Upper lobe of left lung (tissue), 6 donors: ENCODE measurements at places on chromosomes 12 and 14.

DNA sequence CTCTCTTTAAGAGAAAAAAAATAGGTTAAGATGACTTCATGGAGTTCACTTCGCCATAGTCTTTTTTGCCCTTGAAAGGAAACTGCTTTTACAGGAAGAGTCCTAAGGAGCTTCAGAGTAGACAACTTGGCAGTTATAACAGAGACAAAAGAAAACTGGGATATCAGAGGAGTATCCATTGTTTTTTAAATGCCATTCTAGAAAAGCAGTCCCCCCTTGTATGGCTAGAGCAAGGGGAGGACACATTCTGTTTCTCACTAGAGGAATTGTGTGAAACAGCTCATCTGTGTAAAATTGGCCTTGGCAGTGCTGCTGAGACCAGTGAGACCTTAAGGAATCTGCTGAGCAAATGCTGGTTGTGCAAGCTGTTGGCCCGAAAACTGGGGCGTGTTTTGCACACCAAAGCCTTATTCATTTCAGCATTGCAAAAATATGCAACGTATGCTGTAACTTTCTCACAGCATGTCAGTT is 128.0 kb downstream of the GPR135 start:
- no peak for DNase-seq

DNA sequence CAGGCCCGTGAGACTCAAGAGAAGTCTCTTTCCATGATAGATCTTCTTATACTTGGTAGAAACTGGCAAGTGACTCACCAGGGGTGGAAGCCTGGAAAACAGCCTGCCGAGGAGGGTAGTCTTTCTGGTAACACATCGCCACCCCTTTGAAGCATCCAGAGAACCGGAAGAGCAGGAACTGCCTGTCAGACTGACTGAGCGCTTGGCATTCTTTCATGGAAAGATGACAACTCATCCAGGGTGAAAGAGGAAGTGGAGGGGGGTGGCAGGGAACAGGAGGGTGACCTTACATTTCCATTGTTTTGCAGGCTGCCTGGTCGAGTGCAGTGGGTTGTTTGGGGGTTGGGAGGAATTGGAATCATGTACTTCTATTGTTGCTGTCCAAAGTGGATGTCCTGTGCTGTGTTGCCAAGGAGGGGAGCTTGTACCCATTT is 34.5 kb downstream of the PRKCH start:
- DNase-seq = no peak

DNA sequence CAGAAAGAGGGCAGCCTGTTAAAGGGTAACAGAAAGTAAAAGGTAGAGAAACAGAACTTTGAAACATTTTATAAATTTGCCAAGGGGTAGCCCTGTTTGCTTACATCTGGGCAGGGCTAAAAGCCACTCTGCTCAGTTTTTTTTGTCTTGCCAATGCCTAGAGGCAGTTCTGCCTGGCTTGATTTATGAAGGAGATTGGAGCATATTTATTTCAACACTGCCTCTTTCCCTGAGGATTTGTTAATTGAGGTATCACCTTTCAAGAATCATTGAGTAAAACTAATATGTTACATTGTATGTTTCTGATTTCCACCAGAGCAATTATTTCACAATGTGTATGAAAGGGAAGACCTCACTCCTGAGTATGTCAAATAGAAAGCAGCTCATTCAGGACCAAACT is 160.8 kb downstream of the GXYLT1 start:
- DNase-seq = no peak

DNA sequence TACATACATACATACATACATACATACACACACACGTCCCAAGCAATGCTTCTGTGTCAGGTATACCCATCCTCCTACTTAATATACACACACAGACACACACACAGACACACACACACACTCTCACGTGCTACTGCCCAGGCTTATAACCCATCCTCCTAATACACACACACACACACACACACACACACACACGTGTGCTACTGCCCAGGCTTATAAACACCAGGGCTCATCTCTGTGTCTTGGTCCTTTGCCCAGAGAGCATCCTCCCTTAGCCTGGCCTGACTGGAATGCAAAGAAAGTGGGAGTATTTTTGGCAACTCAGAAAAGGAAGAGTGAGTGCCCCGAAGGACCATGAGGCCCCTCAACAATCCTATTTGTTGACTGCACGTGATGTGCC is 129.0 kb downstream of the RBM19 start:
- no peak for DNase-seq

- DNase-seq = no peak
Measured at GRCh38 chr12:569091-569676, 94.1 kb downstream of the NINJ2 start.

DNA sequence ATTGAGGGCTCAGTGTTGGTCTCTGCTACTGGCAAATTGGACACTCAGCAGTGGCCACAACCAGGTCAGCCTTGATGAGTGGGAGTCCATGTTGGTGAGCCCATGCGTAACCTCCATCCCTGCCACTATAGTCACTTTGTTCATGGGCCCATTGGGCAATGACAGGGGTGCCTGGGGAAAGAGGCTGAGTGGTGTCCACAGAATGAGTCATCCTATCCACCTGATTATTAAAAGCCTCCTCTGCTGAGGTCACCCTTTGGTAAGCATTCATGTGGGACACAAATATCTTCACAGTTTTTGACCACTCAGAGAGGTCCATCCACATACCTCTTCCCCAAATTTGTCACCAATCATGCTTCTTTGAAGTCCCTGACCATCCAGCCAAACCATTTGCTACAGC is 50.0 kb downstream of the FIGNL2 start:
- DNase-seq = no peak

DNA sequence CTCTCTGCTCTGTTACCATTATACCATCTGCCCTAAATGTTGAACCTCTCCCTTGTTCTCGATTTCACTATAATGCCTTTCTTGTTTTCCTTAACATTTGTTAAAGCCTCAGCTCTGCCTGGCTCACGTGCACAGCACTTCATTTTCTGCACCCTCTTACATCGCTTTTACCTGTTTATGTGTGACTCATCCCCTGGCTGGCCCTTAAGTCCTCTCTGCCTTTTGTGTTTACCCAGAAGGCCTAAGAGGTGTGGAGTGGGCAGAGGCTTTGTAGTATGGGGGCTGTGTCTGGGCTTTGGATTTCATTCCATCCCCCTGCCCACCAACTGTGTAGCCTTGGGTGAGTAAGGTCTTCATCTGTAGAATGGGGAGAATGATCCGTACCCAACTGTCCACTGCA is 36.5 kb downstream of the UBE3B start:
- DNase-seq = no peak
